Calu3 (cell line): ENCODE measurements at places on chromosomes 2 and 18. TPM values are rescaled to one million over a fixed set of nuclear protein-coding genes. Genes with fewer than 3 reads are reported as not detected.

GRCh38 chr2:179646862-179647587 is 214.4 kb downstream of the ZNF385B start:
- DNase-seq, result no peak
- H3K27me3 ChIP-seq, result no peaks in the 10 kb centered on the region
- H3K36me3 ChIP-seq, result no peaks in the 10 kb centered on the region
- H3K27ac ChIP-seq, result no peak overlapping the region

DNA sequence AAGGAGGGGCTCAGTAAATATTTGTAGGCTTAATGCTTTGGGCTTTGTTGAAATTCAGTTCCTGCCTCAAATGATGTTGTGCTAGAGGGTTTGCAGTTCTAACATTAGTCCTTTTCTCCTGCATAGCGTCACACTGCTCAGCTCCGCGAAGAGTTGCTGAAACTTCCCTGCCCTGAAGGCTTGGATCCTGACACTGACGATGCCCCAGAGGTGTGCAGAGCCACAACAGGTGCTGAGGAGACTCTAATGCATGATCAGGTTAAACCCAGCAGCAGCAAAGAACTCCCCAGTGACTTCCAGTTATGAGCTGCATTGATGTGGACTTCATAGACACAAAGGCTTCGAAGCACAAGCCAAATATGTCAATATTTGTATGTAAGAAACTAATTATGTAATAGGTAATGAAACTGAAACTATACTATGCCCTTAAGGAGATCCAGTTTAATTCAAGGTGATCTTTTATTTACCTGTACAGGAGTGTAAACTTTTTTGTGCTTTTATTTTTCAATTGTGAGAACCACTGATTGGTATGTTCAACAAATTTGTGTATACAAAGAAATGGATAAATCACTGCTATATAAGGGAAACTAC is 10.2 kb upstream of the TTC27 start:
- H3K27ac ChIP-seq, result no peak overlapping the region
- H3K4me3 ChIP-seq, result no peak overlapping the region
- H3K4me1 ChIP-seq, result no peaks in the 10 kb centered on the region
- peaks cover 40% of the 10 kb centered on the region for H3K36me3 ChIP-seq
- no peak for DNase-seq

DNA sequence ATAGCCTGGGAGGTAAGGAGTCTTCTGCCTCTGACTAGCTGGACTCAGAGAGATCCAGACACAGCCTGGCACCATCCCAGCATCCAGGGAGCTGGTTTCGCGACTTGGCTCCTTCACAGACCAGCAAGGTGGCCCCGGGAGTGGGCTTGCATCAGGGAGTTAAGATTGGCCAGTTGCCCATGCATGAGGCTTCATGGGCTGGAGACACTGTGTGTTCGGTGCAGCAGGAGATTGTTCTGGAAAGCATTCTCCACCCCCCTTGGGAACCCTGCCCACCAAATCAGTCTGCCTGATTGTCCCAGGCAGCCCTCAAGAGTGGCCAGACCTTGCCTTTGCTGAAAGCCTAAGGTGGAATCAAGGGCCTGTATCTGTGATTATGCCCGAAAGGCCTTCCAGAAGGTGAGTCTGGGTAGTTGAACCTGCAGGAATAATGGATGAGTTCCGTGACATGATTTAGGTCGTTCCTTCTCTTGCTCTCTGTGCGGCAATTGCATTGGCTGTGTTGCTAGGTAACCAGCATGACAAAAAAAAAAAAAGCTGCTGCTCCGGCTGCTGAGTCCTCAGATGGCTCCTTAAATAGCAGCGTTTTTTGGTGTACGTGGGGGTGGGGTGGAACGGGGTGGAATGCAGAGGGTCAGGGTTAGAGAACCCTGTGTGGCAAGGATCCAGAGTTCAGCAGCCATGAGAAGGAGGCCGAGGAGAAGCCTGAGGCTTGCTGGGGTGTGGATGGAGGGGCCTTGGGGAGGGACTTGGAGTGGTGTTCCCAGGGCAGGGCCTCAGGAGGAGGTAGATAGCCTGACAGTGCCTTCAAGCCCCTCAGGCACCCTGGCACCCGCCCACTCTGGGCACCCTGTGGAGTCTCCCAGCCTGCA is 93.0 kb upstream of the MCFD2 start:
- H3K27ac ChIP-seq, result no peak overlapping the region
- no peak for DNase-seq
- H3K36me3 ChIP-seq, result peaks cover 13% of the 10 kb centered on the region
- no peaks in the 10 kb centered on the region for H3K27me3 ChIP-seq

GRCh38 chr2:190563109-190563508 is 28.6 kb upstream of the NEMP2 start:
- H3K27ac ChIP-seq, result no peak overlapping the region
- no peak overlapping the region for H3K4me3 ChIP-seq
- DNase-seq, result no peak

DNA sequence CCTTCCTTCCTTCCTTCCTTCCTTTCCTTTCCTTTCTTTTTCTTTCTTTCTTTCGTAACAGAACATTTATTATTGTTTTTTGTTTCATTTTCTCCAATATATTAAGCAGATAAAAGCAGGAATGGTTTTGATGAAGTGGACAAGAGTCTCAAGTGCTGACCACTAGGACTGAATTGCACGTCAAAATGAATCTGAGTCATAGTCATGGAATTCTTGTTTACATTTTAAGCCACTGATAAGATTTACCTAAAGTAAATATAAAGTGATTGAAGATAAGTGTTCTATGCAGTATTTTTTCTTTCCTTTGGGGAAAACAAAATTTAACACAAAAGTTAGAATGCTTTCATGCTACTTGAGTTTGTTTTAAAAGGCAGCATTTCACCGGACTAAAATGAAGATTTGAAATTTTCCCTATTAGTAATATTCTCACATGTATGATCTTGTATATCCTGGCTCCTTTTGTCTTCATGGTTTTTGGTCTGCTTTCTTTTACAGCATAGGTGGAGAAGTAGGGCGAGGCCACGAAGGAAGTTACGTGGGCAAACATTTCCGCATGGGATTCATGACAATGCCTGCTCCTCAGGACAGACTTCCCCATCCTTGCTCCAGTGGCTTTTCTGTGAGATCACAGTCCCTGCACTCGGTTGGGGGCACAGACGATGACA is 113.5 kb downstream of the NYAP2 start:
- H3K4me3 ChIP-seq, result no peak overlapping the region
- H3K36me3 ChIP-seq, result no peaks in the 10 kb centered on the region
- no peak for DNase-seq
- H3K27me3 ChIP-seq, result peaks cover 25% of the 10 kb centered on the region
- peaks cover 17% of the 10 kb centered on the region for H3K4me1 ChIP-seq

DNA sequence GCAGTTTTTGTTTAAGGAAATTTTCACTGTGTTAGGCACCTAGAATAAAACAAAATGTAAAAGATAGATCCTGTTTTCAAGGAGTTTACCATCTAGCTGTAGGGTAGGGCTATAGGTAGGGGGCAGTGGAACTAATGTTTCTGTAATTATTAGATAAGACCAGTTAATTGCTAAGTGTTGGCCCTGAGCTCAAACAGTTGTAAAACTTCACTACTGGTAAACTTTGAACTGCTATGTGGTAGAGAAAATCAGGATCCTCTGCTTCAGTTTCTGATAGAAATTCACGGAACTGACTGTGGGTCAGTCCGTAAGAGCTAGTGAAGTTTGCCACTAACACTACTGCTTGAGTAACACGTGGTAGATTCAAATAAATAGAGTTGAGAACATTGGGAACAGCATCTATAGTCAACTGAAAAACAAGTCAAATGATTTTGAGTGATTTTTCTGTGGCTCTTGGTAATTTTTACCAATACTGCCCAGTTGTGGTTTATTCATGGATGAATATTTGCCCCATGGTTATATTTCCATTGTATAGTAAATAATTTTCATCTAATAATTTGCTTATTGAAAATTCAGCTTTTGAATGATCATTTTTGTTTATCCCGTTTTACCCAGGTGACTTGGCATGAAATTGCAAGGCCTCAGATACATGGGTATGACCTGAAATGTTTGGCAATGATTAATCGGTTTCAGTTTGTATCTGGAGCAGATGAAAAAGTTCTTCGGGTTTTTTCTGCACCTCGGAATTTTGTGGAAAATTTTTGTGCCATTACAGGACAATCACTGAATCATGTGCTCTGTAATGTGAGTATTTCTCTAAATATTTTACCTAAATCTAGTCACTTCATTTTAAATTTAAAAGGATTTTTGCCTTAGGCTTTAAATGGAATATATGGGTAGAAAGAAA is 26.4 kb downstream of the ELP2 start:
- no peak overlapping the region for H3K4me3 ChIP-seq
- no peaks in the 10 kb centered on the region for H3K4me1 ChIP-seq
- no peaks in the 10 kb centered on the region for H3K27me3 ChIP-seq
- no peak for DNase-seq

DNA sequence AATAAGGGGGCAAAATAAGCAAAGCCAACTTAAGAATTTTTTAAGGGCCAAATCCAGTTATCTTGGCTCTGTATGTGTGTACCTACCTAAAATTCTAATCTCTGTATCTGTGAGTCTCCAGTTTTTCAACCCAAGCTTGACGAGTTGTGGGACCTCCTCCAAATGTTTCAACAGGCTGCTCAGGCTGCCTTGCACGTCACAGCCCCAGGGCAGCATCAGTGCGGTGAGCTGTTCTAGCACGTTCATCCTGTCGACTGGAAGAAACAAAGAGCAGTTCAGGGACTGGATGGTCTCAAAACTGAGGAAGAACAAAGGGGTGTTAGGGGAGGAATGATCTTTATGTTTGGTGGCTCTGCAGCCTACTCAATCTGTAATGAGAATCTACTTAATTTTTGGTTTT is 29.4 kb downstream of the NLRC4 start:
- no peak overlapping the region for H3K4me3 ChIP-seq
- H3K27ac ChIP-seq, result no peak overlapping the region
- no peak for DNase-seq
- H3K4me1 ChIP-seq, result peaks cover 10% of the 10 kb centered on the region
- no peaks in the 10 kb centered on the region for H3K27me3 ChIP-seq
- peaks cover 8% of the 10 kb centered on the region for H3K36me3 ChIP-seq

GRCh38 chr18:34224423-34225217 is at the start of gene NOL4:
Gene NOL4, minus strand, starts transcription at chr18:34224913. Its CDS starts 1,660 bp downstream, at chr18:34223253.
- peaks cover 30% of the 10 kb centered on the region for H3K4me1 ChIP-seq
- no peak within 1 kb of the TSS for H3K4me3 ChIP-seq
- H3K27ac ChIP-seq, result no peak within 1 kb of the TSS
- peak; percentile 19 for DNase-seq

- H3K27me3 ChIP-seq, result no peaks in the 10 kb centered on the region
- H3K4me3 ChIP-seq, result no peak overlapping the region
- H3K27ac ChIP-seq, result no peak overlapping the region
- DNase-seq, result no peak
Measured at GRCh38 chr2:157747695-157748370, 119.2 kb upstream of the ACVR1C start.

GRCh38 chr2:220279372-220279771 is 651.9 kb downstream of the SLC4A3 start:
- H3K36me3 ChIP-seq, result peaks cover 4% of the 10 kb centered on the region
- H3K4me3 ChIP-seq, result peak overlapping the region; percentile 12
- no peak for DNase-seq
- H3K27ac ChIP-seq, result peak overlapping the region; percentile 42
- H3K27me3 ChIP-seq, result no peaks in the 10 kb centered on the region

GRCh38 chr2:241009601-241010530 is 11.4 kb downstream of the SNED1 start:
- no peak overlapping the region for H3K27ac ChIP-seq
- DNase-seq, result peak; percentile 30
- H3K4me1 ChIP-seq, result peaks cover 9% of the 10 kb centered on the region
- H3K4me3 ChIP-seq, result peak overlapping the region; percentile 54
- peaks cover 54% of the 10 kb centered on the region for H3K27me3 ChIP-seq

GRCh38 chr18:69691008-69691760 is 256.5 kb downstream of the CD226 start:
- H3K27ac ChIP-seq, result no peak overlapping the region
- no peaks in the 10 kb centered on the region for H3K36me3 ChIP-seq
- H3K27me3 ChIP-seq, result no peaks in the 10 kb centered on the region
- no peak overlapping the region for H3K4me3 ChIP-seq
- no peak for DNase-seq

DNA sequence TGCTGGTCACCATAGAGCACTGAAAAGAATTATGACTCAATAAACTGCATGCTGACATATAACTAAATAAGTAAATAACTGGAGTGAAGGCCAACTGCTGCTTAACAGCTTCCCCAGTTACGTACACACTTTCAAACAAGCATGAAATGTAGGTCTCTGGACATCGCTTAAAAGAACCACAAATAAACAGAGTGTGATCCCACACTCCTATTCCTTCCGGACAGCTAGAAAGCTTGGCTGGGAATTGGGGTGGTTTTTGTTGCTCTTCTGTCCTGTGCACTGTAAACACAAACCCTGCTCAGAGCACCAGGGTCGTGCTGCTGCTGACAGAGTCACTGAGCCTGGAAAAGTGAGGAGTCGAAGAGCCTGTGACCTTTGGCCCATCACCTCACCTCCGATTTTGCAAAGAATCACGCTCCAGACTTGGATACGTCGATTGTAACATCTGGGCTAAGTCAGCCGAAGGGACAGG is 162.7 kb upstream of the NT5C1B start:
- no peaks in the 10 kb centered on the region for H3K27me3 ChIP-seq
- H3K27ac ChIP-seq, result no peak overlapping the region
- DNase-seq, result no peak
- no peaks in the 10 kb centered on the region for H3K4me1 ChIP-seq
- H3K4me3 ChIP-seq, result no peak overlapping the region

DNA sequence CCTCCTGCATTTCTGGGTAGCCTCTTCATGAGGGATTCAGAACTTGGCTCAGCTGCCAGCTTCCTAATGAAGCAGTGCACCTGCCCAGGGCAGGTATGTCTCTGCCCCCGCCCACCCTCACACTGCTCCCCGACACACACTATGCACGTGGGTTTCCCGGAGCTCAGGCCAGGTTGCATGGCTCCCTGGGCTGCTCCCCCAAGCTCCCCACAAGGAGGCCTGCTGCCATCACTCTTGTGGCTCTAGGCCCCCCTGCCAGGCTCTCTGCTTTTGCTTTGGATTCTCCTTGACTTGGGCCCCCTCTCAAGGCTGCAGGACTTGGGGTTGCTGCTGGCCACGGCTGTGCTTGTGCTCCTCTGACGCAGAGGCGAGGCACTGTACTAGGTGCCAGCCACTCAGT is 43.6 kb downstream of the ADD2 start:
- DNase-seq, result no peak
- H3K4me1 ChIP-seq, result no peaks in the 10 kb centered on the region
- H3K27ac ChIP-seq, result no peak overlapping the region
- H3K27me3 ChIP-seq, result peaks cover 87% of the 10 kb centered on the region

GRCh38 chr2:95075440-95076132 is 46.0 kb downstream of the MRPS5 start:
- peaks cover 10% of the 10 kb centered on the region for H3K36me3 ChIP-seq
- H3K27me3 ChIP-seq, result peaks cover 35% of the 10 kb centered on the region
- H3K4me3 ChIP-seq, result no peak overlapping the region

GRCh38 chr2:37415128-37415820 is 70.8 kb downstream of the QPCT start:
- peaks cover 7% of the 10 kb centered on the region for H3K4me1 ChIP-seq
- H3K27me3 ChIP-seq, result no peaks in the 10 kb centered on the region
- DNase-seq, result no peak
- H3K27ac ChIP-seq, result no peak overlapping the region
- H3K4me3 ChIP-seq, result no peak overlapping the region
- H3K36me3 ChIP-seq, result no peaks in the 10 kb centered on the region

- H3K27me3 ChIP-seq, result peaks cover 29% of the 10 kb centered on the region
- no peak overlapping the region for H3K27ac ChIP-seq
- no peak overlapping the region for H3K4me3 ChIP-seq
- no peaks in the 10 kb centered on the region for H3K36me3 ChIP-seq
Measured at GRCh38 chr18:47260924-47261701, 9.7 kb upstream of the SKOR2 start.

GRCh38 chr2:65130664-65131175 is 814 bp upstream of the RAB1A start:
- peaks cover 18% of the 10 kb centered on the region for H3K4me1 ChIP-seq
- H3K4me3 ChIP-seq, result peak overlapping the region; percentile 89

The WNT10A gene
- total RNA-seq, result 2.4 and 3.4 TPM in 2 replicates

The SERPINB10 gene
- total RNA-seq, result not detected in 2 replicates

The OTOF gene
- not detected in 2 replicates for total RNA-seq

The ZNF521 gene
- 0.07 TPM in 1 of 2 replicates, not detected in the other for total RNA-seq

The LCT gene
- 1.3 and 1.4 TPM in 2 replicates for total RNA-seq

The GAL3ST2 gene
- 0.27 TPM in 1 of 2 replicates, not detected in the other for total RNA-seq

The ANO7 gene
- 7.7 and 8.0 TPM in 2 replicates for total RNA-seq
